ENCODE measurements at places on chromosomes 2 and 18.

DNA sequence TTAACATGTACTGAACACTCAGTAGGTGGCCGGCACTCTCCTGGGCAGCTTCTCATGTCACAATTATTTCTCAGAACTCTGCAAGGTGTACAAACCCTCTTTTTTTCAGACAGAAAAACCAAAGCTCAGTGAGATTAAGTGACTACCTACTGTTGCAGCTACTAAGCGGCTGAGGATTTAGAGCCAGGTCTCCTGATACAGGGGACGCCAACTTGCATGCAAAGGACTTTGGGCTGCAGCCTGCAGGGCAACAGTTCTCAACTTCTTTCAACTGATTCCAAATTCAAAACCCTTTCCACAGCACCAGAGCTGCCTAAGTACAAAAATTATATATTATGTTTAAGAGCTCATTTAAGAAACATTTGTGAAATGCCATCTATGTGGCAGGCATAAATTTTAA is 177.6 kb downstream of the SUCLG1 start:
- DNase-seq = no peak

DNA sequence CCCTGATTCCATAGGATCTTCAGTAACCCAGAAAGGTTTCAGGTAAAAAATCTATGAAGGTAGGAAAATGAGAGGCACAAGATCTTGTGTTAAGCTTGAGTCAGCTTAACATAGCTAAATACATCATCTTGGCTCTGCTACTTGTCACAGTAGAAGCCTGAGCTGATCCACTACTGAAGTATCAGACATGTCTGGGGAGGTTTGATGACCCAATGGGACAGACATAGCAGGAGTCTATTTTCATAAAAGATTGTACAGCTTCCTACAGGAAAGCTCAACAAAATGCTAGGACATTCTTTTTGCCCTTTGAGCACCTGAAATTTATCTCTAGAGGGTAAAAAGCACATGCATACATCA is 84.3 kb upstream of the FSHR start:
- no peak for DNase-seq

DNA sequence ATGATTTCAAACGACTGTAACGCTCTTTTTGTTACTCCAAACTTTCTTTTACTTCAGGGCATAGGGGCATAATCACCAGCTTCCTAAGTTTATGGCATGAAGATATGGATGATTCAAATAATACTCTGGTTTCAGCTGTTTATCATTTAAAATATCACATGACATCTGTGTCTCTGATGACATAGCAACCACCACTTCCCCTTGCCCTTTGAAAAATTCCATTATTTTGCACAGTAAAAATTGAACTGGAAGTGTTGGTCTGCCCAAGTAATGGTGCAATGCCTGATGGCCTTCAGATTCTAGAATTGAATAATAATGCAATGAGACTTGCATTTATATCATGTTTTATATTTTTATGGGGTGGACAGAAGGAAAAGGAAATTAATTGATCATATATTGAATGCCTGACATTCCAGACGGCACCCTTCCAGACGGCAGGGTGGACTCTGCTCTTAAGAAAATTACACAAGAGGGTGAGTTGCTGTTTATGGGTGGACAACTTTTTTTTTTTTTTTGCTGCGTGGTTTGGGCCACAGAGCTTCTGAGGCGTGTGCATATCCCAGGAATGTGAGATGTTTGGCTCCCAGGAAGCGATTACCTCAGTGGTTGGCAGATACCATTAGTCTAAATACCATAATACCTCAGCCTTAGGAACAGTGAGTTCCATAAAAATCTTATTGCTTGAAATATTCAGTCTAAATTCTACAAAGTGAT is 101.7 kb upstream of the ZNF521 start:
- no peak for DNase-seq

- no peak for DNase-seq
These were observed 1.0 kb upstream of the RPRM start for GRCh38 chr2:153479573-153479972.

DNA sequence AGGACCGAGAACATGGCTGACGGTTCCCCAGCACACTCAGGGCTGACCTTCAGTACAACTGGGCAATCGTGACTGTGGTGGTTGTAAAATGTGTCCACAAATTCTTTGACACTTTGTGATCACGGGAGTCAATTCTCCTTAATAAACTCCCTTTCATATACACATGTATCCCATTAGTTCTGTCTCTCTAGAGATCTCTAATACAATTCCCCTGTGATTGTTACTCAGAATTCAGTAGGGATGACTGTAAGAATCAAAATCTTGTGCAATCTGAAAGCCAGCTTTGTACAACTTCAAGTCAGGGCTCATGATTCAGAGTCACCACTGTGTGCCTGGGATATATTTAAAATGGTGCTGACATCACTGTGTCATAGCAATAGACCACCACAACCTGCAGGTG is 89.5 kb upstream of the LMAN1 start:
- no peak for DNase-seq

DNA sequence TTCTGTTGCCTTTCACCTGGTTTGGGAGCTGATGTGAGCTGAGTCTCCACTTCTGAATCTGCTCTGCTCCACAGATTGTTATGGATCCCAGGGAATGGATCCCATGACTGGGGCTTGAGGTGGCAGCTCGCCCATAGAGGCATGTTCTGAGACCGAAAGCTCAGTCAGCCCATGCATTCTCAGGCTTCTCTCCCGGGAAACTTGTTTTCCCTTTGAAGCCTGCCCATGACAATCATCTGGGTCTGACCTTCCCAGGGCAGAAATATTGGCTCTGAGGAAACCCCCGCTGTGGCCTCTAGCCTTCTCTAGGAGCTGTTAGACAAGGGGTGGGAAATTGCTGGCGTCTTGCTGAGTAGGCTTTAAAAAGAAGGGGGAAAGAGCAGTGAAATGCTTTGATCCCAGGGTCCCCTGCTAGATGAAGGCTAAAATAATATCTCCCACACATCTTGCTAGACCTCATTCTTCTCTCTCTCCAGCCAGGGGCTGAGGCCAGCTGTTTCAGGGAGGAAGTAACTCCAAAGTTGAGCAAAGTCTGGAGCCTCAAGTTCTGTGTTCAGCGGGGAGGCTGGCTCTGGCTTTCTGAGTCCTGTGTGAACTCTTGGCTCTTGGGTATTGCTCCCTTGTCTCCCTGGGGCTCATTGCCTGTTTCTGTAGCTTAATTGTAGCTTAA is 2.0 kb downstream of the VAMP8 start:
- DNase-seq = no peak

DNA sequence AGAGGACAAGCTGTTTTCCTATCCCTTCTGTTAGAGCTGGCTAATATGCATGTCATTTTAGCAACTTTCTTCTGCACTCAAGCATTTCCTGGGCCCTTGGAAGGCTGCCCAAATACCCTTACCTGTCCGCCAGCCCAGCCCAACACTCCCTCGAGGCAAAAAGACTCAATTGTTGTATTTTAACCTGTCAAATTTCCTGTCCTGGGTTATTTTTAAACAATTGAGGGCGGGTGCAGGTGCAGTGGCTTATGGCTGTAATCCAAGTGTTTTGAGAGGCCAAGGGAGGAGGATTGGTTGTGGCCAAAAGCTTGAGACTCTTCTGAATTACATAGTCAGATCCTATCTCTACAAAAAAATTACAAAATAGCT is 125.0 kb upstream of the ARHGAP28 start:
- DNase-seq = no peak

DNA sequence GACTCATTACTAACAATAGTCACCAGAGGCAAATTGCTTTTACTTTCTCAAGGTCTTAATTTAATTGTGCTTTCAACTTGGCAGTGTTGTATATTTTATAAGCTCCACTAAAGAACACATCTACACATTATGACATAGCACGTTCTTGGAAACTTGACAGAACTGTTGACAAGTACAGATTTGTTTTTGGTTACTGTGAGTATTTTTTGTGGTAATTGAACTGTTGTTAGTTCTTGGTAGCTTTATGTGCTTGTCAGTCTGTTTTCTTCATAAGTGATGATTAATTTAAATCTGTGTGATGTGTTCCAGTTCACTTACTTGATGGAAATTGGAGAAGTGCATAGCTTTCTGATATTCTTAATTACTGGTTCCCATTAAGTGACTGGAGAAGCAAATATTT is 63.9 kb downstream of the COMMD1 start:
- no peak for DNase-seq

DNA sequence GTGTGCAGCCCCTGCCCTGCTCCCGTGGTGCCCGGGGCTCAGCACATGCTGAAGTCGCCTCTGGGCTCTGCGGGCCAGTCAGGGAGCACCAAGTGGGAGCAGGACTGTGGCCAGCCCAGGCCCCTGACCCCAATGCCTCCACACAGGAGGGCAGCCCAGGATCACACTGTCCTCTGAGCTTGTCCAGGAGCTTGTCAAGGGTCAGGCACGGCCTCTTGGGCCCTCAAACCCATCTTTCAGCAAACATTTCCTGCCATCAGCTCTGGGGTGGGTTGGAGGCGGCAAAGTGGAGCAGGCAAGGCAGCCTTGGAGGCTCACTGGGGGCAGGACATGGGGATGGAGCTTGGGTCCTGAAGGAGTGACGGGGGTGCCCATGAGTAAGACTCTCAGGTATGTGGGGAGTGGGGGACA is 10.3 kb downstream of the SNED1 start:
- DNase-seq = no peak

DNA sequence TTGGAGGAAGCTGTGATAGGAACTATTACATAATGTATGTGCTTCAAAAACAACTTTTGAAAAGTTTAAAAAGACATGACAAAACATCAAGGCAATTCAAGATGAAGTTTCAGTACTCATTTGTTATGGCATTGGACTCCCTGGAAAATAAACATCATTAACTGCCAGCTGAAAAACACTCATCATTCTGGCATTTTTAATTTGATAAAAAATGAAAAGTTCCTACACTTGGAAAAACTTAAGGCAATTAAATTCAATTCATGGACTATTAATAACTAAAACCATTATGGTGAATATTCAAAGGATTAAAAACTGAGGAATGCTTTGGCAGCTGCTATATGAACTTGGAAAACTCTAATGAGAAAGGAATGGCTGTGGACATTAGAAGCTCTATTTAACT is 8.5 kb downstream of the TYW5 start:
- DNase-seq = no peak

DNA sequence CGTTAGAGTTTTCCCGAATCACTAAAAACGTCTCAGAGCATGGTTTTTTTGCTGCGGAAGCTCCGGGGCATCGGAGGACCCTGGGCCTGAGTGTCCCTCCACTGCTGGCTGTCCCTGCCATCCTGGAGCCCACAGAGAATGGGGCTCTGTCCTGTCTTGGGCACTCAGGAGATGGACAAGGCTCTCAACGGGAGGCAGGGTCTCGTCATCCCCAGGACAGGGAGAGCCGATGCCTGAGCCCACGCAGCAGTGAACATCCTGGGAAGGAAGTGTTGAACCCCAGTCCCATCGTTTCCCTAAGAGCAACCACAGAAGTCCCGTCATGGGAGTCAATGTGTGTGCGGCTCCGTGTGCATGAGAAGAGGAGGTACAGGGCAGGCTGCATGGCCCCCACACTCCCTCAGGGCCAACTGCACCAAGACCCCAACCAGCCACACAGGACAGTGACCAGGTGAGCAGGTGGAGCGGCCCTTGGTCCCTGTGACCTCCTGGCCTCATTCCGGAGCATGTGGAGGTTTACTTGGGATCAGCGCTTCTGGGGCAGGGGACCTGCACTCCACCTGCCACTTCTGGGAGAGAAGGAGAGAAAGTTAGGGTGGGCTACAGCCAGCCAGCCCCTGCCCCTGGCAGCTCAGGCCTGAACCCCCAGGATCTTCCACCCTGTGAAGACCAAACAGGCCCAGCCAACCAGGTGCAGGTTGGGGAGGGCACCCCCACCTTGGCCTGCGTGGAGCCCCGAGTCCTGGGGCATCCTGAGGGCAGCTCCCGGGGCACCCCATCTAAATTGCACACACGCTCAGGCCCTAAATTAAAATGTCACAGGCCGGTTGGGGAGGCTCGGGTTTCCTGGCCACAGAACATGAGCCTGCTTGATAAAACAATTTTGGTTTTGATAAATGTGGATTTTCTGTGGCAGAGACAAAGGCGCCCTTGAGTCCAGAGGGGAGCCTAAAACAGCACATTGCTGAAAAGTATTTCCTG is 3.1 kb upstream of the SNED1 start:
- DNase-seq = no peak

DNA sequence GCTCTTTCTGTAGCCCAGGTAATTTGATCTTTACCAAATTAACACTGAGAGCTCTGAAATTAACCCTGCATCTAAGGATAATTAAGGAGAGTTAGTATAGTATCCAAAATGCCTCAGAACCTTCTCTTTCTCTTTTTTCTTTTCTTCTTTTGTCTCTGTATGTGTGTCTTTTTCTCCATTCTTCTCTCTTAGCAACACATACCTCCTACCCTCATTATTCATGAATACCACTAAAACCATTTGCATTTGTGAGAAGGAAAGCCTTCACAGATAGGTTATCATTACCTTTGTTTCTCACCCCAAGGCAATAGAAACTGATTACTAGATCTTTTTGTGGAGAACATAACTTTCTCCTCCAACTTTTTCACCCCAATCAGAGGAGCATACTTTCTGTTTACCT is 376.5 kb upstream of the NXPH2 start:
- DNase-seq = no peak

GRCh38 chr18:25843791-25844190 is 246.6 kb downstream of the SS18 start:
- no peak for DNase-seq

DNA sequence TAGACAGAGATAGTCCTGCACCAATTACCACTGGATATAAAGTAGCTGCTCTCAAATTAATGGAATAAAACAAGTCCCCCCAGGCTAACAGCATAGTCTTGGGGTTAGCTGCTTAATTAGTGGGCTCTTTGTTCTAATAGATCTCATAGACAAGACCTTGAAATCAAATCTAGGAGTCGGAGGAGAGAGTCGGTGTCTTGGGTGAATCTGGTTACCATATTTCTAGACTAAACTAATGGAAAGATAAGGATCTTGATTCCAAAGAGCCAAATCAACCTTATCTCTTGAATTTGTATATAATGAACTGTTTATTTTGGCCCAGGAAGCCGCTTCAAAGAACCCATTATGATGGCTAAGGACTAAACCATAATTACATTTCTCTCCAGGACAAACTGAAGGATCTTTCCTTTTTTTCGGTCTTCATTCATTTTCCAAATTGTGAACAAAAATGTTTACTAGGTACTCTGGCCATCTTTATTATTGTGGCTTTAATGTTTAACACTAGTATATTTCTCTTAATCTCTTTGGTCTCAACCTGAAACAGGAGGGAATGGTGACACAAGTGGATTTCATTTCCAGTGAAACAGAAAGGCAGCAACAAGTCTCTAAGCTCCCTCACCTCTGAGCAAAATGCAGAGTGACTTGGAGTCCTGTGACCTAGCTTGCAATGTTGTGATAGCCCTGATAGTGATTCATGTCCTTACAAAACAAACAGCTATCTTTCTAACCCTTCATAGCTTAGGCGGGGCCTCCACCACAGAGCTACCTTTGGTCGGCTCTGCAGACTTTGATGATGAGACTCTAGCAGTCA is 137.9 kb upstream of the PARD3B start:
- DNase-seq = no peak

DNA sequence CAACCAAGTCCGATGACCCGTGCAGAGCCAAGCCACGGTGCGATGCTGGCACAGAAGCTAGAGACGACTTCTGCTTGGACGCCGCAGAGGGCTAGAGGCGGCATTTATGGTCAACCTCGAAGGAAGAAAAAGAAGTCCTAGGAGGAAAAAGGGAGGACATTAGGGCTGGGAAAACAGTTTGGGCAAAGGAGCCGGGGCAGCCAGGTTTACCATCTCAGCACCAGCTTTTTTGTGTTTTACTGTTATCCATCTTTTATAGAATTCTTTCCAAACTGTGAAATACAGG is 643 bp upstream of the DTNB start:
- no peak for DNase-seq

- no peak for DNase-seq
These were observed 39.2 kb downstream of the ABCG8 start for GRCh38 chr2:43877782-43878464.

All from activated CD8-positive, alpha-beta memory T cell treated with anti-CD3 and anti-CD28 coated beads for 1 hour (primary cell).